GM20000 (cell line): ENCODE measurements at places on chromosomes 2 and 18.

DNA sequence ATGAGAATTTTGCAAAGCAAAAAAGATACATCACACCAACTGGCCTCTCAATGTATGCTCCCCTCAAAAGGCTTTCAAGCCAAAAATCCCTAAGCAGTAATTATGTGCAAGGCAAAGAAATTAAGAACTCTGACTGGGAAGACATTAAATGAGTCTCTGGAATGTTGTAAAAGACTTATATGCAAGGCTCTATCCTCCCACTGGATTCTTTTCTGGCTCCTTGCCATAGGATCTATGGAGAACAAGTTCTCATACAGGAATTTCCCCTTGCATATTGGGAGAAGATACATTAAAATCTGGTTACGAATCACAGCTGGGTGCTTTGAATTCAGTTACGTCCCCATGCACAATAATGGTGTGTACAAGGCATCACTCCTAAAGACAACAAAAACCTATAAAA, 73.4 kb upstream of the ATL2 start:
- no peak for DNase-seq

DNA sequence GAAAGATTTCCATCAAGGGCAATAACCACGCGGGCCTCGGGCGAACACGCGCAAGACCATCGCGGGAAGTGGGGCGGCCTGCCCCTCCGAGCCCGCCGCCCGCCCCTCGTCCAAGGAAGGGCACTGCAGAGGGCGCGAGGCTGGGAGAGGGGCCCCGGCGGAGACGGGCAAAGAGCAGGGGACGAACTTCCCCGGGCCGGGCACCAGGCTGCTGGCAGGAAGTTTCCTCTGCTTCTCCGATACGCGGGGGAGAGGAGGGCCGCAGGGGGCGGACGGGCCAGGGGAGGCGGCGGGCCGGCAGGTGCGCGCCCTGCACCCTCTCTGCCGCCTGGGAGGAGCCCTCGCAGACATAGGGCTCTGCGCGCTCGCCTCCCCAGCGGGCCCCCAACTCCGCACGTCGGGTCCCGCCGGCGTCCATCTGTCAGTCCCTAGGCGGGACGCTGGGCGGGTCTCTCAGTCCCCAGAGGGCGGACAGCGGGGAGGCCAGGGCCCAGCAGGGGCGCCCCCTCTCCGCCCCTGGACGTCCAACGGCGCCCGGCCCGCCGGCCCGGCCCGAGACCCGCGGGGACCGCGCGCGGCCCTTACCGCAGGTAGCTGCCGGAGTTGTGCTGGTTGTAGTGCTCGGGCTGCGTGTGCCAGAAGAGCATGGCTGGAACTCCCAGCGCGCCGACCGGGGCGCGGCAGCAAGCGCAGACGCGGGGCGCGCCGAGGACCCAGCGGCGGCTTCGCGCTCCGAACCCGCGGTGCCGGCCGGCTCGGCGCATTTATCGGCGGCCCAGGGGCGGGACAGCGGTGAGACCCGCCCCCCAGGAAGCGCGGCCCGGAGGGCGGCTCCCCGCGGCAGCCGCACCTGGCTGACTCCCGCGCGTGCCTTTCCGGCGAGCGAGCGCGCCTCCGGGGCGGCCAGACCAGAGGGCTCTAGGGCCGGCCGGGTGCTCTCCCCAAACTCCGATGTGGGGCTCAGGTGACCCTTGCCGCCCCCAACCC, at the start of gene TFCP2L1:
Gene TFCP2L1, minus strand, starts transcription at position 740 of the 987 bp plus-strand sequence. Its CDS starts 93 bp downstream, at position 647.
- DNase-seq, result peak; percentile 64

GRCh38 chr2:54915101-54915500, 135.2 kb downstream of the RTN4 start:
- DNase-seq, result no peak

DNA sequence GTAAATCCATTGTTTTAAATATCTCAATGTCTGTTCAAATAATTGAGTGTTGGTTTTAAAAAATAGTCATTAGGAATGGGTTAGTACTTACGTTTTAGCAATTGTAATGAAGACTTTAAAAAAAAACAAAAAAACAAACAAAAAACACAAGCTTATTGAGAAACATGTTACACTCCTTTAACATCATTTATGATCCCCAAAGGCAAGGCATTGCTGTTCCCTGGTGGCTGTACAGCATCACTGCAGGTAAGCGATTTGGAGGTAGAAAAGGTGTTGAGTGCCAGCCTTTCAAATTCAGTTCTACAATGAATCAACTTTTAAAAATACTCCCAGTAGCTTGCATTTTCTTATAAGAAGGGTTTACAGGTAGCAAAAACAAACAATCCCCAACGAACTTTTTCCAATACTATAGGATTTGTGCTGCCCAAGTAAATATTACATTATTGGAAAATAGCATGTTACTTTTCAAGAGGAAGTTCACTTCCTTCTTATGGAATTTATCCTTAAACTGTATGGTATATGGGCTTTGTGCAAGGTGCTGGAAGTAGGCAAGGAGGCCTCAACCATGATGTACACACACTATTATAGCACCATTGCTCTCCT, 27.5 kb downstream of the CNRIP1 start:
- DNase-seq, result peak; percentile 27

DNA sequence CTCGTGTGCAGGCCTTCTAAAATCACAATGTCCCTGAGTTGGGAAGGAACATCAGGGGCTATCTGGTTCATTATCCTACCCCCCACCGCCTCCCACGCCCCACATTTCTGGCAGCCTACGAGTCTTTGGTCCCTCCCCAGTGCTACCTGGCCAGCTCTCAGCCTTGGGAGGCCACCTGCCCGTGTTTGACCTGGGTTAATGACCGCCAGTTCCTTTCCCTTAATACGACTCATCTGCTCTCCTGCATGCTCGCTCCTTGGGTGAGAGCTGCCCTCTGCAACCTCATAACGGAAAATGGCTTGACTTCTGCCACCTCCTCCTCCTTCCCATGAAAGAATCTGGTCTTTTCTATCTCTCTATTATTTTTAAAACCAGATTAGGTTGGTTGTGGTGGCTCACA, 112.5 kb downstream of the NEDD4L start:
- DNase-seq, result no peak

DNA sequence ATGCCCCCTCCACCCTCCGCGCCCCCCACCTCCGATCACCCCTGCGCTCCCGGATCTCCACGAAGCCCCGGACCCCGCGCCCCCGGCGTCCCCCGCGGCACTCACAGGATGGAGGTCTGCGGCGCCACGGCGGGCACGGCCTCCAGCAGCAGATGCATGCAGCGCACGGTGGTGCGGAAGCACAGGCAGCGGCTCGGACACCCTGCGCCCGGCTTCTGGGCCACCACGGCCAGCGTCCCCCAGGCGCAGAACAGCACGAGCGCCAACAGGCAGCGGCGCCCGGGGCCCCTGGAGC, 217 bp downstream of the PXDN start:
- DNase-seq, result no peak
